WERI-Rb-1 (cell line): ENCODE measurements at places on chromosomes 5 and 9.

- no peak for DNase-seq
Observed at GRCh38 chr9:131284856-131285255, 4.7 kb upstream of the PLPP7 start.

DNA sequence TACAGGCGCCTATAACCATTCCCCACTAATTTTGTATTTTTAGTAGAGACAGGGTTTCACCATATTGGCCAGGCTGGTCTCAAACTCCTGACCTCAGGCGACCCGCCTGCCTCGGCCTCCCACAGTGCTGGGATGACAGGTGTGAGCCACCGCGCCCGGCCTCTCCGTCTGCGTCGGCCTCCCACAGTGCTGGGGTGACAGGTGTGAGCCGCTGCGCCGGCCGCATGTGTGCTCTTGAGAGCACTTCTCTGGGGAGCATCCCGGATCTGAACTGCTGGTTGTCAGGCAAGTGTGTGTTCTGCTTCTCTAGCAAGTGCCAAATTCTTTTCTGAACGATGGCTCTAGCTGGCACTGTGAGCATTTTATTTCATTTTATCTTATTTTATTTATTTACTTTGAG is 3.7 kb upstream of the ENTPD2 start:
- DNase-seq = peak; percentile 38

- no peak for DNase-seq
Observed at GRCh38 chr9:112003538-112003937, 106.9 kb downstream of the UGCG start.

DNA sequence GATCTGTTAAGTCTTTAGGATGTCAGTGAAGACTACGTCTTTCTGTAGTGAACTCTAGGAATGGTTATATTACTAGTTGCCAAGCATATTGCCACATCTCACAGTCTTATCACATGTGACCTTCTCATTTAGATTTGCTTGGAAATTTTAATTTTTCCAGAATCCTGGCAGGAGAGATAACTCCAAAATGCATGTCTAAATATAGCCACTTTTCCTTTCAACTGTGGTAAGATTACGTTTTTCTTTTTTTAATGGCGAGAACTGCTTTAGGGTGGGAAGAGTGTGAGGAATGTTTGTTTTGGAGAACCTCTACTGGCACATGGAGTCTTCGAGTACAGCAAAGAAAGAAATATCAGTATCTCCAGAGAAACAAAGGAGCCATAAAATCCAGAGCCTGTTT is 91.7 kb upstream of the ADAMTSL1 start:
- no peak for DNase-seq

GRCh38 chr5:178569485-178569884 is 20.7 kb downstream of the COL23A1 start:
- no peak for DNase-seq

- no peak for DNase-seq
Observed at GRCh38 chr5:118478852-118479251, 509.5 kb downstream of the DTWD2 start.

GRCh38 chr5:165035520-165035919 is 1530.1 kb downstream of the MAT2B start:
- DNase-seq = no peak

GRCh38 chr5:65961633-65962032 is 35.3 kb downstream of the ERBIN start:
- no peak for DNase-seq

GRCh38 chr9:82777366-82777765 is 285.6 kb downstream of the RASEF start:
- peak; percentile 77 for DNase-seq

DNA sequence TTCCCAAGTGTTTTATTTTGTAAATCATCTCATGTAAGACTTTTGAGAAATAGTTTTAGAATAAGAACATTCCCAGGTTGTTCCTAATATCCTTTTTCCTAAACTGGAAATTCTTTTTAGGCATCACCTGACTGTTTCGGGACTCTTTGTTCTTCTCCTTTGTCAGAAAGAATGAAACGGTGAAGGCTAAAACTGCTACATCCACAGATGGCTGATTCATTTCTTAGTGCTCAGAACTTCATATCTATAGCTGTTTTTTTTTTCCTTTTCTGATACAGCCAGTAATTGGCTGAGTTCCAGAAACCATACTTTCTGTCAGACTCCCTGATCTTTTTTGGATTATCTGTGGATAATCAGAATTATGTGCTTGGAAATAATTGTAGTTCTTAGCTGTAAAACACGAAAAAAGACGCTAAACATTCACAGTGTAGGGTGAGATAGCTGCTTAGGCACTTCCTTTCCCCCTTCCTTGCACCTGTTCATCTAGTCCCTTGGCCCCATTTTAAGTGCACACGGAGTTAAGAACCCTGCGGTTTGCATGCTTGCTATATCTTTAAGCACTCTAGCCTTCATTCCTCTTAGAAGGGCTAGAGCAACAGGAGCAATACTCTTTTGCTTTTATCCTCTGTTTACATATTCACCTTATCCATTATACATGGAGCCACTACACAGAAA is 283.9 kb downstream of the PJA2 start:
- no peak for DNase-seq

DNA sequence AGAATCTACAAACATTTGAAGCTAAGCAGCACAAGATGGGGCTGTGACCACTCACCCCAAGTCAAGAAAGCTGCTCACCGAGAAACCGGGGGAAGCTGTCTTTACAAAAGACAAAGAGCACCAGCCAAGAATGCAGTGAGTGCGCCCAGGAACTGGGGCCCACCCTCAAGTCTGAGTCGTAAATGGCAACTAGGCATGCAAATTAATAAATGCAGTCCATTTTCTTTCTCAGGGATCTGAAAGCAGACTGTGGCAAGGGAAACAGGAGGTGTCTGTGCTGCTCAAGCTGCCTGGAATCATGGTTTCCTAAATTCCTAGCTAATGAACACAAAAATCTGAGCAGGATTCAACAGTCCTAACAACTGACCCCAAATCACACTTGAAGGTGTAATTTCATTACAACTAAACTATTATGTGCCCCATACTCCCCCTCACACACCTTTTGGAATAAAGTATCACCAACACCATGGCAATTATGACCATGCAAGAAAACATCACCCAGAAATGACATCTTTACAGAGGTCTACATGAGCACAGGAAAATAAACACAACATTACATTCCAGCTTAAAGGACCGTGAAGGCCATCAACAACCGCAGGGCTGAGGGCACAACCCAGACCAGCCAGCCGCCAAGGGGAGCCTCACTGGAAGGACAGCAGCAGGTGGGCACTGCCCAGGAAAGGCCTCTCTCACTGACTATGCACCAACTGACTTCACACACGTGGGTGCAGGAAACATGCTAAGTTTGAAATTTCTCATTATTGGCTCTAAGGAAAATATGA is 17.6 kb downstream of the NSUN2 start:
- no peak for DNase-seq

GRCh38 chr5:134526483-134527155 is 1.1 kb downstream of the JADE2 start:
- DNase-seq = no peak

DNA sequence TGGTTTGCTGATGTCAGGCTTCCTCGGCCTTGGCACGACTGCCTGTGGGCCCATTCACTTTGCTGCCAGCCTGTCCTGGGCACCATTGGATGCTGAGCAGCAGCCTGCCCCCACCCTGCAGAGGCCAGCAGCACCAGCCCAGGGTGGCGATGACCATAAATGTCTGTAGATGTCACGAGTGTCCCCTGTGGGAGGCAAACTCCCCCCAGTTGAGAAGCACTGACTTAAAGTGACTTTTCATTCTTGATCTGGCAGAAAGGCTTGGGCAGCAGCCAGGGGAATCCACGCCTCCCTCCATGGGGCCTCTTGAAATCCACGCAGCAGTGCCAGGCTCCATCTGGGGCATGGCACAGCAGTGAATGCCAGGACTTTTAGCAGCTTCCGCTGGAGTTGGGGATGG is 21.8 kb downstream of the IRX4 start:
- no peak for DNase-seq

DNA sequence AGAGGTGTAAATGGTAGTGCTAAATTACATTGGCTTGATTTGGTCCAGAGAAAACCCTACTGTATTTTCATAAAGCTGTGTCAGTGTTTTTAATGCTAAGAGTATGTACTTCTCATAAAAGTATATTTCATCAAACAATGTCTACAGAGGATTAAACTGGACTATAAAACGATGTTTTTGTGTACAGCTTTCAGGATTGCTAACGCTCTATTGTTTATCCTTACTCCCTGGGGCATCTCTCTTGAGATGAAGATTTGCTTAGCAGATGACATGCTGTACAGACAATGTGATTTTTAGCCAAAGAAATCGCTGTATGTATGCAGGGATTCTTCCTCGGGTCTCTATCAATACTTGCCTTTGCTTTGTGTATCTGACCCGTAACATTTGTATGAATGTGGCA is 216.0 kb downstream of the FBXL7 start:
- DNase-seq = no peak

- no peak for DNase-seq
Observed at GRCh38 chr9:522190-522589, 307.5 kb downstream of the DOCK8 start.

GRCh38 chr5:179862296-179862695 is 3.7 kb upstream of the MRNIP start:
- no peak for DNase-seq

DNA sequence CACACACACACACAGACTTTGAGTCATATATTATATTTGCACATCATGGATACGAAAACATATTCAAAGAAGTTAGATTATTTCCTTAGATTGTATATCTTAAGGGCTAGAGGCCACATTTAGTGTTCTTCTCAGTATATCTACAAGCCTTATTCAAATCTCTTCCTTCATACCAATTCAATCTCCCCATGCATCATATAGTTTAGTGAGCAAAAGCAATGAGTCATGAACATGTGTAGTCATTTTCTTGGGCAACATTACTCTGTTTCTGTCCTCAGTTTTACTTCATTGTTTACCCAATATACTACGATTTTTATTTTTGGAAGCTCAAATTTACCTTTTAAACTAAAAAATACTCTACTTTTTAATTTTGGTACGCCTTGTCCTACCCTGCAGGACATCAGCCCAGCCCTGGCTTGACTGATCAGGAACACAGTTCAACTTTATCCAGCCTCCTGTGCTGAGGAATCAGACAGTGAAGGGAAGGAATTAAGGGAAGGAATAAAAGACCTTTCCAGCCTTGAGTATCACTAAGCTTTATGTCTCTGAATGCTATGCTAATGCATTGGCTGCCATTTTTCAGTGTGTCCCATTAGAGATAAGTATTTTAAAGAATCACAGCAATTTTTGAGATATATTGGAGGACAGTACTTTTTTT is 101.7 kb upstream of the FST start:
- no peak for DNase-seq

DNA sequence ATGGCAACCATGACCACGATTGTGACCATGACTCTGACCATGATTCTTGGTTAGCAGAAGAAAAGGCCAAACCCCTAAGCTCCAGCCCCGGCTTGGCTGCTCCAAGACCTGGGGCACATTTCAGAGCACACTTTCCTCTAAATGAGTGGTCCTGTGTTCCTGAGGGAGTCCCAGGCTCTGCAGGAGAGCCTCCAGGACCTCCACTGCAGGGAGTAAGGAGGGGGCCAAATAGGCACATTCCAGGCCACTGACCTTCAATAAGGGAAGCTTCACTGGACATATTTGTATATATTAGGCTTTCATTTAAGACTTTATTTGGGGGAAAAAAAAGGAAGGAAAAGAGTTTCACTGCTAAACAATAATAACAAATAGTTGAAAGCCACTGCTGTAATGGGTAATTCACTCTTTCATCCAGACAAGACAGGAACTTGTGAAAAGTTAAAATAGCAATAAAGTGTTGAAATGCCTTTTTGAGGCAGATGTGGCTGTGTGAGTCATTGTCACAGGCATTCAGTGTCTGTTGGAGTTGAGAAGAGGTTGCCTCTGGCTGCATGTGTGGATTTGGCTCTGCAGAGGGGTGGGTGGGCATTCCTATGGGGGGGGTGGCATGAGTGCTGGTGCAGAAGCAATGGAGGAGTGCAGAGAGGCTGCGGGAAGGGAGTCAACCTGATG is 63.9 kb upstream of the TGFBR1 start:
- DNase-seq = no peak

- no peak for DNase-seq
Observed at GRCh38 chr9:83701769-83702168, 6.0 kb downstream of the UBQLN1 start.

DNA sequence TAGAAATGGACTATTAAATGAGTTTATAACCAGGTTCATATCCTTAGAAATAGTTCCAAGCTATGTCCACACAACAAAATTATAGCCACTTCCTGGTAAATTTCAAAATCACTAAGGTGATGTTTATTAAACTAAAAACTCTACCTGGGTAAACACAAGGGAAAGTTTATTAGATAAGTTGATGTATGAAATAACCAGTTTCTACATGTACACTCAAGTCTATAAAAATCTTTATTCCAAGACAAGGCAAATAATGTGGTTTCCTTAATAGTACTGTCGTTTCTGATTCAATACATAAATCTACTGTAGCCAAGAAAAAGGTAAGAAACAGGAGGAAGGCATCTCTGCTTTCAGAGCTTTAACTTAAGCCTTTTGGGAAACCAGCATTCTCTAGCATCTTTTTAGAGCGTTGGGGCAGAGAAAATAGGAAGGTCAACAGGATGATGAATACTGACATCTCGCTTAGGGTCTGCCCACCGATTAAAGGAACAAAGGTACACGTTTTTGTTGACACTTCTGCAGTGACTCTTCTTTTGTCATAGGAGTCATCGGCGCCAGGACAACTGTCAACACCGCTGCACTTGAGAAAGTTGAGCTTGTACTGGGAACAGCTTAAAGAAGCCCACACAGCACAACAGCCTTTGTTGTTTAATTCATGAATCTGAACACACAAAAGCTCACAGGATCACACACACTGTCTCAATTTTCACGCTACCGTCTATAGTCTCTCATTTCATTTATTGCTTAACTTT is 513.6 kb downstream of the SLCO4C1 start:
- DNase-seq = no peak

- no peak for DNase-seq
Observed at GRCh38 chr5:91228188-91228587, 154.9 kb downstream of the ARRDC3 start.

GRCh38 chr5:17907094-17907493 is 272.8 kb downstream of the TAF11L14 start:
- DNase-seq = no peak

GRCh38 chr5:31730139-31730538 is 91.2 kb downstream of the PDZD2 start:
- DNase-seq = no peak

DNA sequence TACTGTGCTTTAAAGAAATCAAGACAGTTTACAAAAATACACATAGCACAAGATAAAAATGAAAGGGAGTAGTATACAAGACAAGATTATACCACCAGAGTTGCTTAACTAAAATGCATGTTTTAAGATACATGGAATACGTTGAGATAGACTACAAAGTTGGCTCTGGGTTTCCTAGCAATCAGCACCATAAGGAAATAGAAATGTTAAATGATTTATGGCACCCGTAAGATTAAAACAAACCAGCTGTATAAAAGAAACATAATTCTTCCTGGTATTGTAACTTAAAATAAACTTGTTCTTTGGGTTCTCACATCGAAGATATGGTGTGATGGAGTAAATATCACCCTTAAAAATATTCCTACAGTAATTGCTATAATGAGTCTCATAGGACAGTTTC is 9.9 kb upstream of the CSNK1G3 start:
- DNase-seq = no peak

- peak; percentile 34 for DNase-seq
Observed at GRCh38 chr9:128043467-128043868, 23.7 kb downstream of the NAIF1 start.
